ENCODE measurements at places on chromosomes 6 and 20. TPM values are rescaled to one million over a fixed set of nuclear protein-coding genes. Genes with fewer than 3 reads are reported as not detected.

DNA sequence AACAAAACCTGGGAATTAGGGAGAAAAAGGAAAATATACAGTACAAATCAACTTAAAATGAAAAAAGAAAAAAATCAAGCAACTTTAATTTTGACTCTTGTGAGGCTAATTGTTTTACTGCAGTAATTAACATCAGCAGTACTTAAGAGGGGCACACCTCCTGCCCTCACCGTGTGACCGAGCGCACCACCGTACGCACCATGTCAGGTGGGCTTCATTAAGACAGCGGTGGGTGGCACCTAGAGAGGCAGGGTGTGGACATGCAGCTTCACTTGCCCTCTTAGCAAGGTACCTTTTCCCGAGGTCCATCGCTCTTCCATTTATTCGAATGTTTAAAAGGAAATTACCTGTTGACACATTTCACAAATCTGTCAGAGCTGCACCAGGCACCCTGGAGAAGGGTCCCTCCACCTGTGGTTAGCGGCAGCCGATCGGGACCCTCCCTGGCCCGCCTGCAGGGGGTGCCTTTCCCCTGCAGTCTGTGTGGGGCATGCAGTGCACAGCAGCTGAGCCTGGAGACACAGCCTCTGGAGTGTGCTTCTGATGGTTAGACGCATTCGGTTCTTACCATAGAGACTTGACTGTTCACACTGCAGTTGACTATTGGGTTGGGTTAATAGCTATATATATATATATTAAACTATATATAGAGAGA is 184.1 kb downstream of the TMEM242 start:
- H3K27me3 ChIP-seq: no peaks in the 10 kb centered on the region
- H3K27ac ChIP-seq: no peak overlapping the region
- H3K4me1 ChIP-seq: no peaks in the 10 kb centered on the region
- H3K36me3 ChIP-seq: peaks cover 8% of the 10 kb centered on the region
- no peak overlapping the region for H3K4me3 ChIP-seq

GRCh38 chr6:138241381-138241780 is 23.1 kb upstream of the PBOV1 start:
- no peaks in the 10 kb centered on the region for H3K36me3 ChIP-seq
- DNase-seq: no peak
- no peaks in the 10 kb centered on the region for H3K27me3 ChIP-seq
- no peak overlapping the region for H3K4me3 ChIP-seq
- no peaks in the 10 kb centered on the region for H3K4me1 ChIP-seq
- no peak overlapping the region for H3K27ac ChIP-seq

- no peak overlapping the region for H3K4me3 ChIP-seq
- no peaks in the 10 kb centered on the region for H3K4me1 ChIP-seq
- no peak overlapping the region for H3K27ac ChIP-seq
- no peaks in the 10 kb centered on the region for H3K36me3 ChIP-seq
Measured at GRCh38 chr6:45789238-45789637, 226.4 kb downstream of the CLIC5 start.

PLN gene
- not detected for total RNA-seq

- DNase-seq: no peak
- no peaks in the 10 kb centered on the region for H3K4me1 ChIP-seq
- no peak overlapping the region for H3K27ac ChIP-seq
- H3K36me3 ChIP-seq: no peaks in the 10 kb centered on the region
Measured at GRCh38 chr20:25020345-25020744, 27.8 kb upstream of the APMAP start.

Measured in B cell (primary cell).